SIG-M5 (cell line): ENCODE measurements at places on chromosomes 5 and 9.

DNA sequence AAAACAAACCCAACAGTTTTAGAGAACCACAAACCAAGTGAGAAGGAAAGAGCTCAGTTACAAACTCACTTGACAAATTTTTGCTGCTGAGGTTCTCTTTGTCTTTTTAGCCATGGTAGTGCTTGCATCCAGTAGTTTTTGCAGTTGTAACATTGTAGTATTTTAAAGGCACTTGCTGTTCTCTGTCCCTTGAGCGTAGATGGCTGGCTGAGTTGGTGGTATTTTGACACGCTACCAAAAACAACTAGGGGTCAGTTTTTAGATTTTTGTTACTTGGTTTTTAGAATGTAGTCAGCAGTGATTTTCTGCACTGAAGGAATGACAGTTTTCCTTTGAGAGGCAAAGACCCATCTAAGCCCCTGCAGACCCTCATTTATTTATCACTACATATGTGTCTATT, 58.0 kb downstream of the TLE4 start:
- DNase-seq, result no peak

GRCh38 chr5:53110156-53110555, 599 bp upstream of the MOCS2 start:
- DNase-seq, result no peak

- DNase-seq, result no peak
Measured at GRCh38 chr5:168039566-168040248, 251.7 kb upstream of the WWC1 start.

GRCh38 chr5:150621301-150621700, 19.2 kb upstream of the SYNPO start:
- DNase-seq, result no peak

DNA sequence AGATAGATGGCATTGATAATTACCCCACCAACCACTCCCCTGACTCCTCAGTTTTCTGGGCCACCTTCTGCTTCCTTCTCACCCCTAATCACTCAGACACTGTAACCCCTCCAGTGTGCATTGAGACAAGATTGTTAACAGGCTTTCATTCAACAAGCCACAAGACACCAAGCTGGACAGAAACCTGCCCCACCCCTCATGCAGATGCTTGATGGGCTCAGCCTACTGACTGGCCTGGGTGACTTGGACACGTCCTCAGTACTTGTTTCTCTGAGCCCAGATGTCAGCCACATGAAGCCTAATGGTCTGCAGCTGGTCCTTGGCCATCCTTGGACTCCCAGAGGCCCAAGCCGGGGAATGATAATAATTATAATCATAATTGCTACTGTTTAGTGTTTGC, 71.4 kb upstream of the SMIM23 start:
- DNase-seq, result no peak
